Activated CD4-positive, alpha-beta T cell treated with anti-CD3 and anti-CD28 coated beads for 1 hour (primary cell): ENCODE measurements at places on chromosomes 1 and 21.

DNA sequence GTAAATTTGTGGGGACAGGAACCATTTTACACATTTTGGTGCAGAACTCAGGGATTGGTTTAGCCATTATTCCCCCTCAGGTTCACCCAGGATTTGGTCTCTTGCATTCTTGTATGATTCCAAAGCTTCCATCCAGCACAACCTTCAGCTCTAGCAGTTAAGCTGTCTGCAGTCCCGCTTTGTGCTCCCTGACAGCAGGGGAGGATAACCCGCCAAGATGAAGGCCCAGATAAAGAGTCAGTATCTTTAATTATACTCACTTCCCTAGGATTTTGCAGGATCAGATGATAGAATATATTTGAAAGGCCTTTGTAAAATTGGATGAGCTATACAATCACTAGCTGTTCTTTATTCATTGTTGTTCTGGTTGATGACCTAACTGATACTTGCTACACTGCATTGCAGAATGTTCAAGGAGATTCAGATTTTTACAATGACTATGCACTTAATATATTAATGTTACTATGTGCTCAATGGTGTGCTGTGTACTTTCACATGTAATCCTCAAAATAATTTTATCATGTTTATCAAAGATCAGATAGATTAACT lies 49.8 kb downstream of the SLC16A1 start:
- DNase-seq, result no peak

GRCh38 chr1:66510407-66510806 lies 23.5 kb upstream of the SGIP1 start:
- no peak for DNase-seq

- no peak for DNase-seq
Observed at GRCh38 chr1:29354511-29355098, 118.3 kb downstream of the PTPRU start.

GRCh38 chr21:41678016-41678923 lies 88.6 kb downstream of the RIPK4 start:
- no peak for DNase-seq

- no peak for DNase-seq
Observed at GRCh38 chr21:34736116-34736874, 67.5 kb downstream of the CLIC6 start.

DNA sequence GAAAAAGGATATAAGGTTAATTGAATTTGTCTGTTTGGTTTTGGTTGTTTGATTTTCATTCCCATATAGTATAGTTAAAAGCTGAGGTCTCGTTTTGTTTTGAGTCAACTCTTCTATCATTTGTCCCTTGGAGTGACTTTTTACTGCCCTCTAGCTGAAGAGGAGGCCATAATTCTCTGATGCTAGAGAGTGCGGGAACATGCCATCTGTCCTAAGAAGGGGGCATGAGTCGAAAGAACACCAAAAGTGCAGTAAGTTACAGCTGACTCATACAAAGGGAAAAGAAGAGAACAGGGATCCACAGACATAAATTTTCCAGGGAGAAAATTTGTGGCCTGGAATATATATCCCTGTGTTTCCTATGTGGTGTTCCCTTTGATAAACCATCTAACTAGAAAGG lies 4.1 kb downstream of the KRTAP21-3 start:
- DNase-seq, result no peak

GRCh38 chr1:25088946-25089345 lies 143.4 kb downstream of the SYF2 start:
- DNase-seq, result no peak

DNA sequence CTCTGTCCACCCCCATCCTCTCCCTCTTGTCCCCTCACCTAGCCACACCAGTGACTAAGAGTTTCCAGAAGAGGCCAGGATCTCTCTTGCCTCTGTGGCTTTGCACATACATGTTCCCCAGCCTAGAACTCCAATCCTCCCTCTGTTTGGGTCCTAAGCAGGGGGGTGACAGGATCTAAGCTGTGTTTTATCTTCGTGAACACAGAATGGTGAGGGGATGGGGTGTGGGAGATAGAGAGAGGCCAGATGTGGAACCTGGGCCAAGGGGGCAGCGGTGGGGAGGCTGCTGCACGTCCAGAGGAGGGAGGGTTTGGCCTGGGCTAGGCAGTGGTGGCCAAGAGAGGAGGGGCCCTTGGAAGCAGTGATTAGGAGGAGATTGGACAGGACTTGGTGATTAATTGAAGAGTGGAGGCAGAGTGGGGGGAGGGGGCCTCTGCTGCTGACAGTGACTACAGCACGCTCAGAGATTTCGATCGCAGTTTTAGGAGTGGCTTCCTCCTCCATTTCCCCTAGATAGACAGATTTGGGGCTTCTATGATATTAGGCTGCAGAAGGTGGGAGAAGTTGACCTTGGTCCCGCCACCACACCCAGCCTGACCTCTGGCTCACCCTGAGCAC lies 17.1 kb upstream of the ADGRB2 start:
- no peak for DNase-seq

GRCh38 chr1:8702472-8702849 lies 115.0 kb downstream of the RERE start:
- no peak for DNase-seq

DNA sequence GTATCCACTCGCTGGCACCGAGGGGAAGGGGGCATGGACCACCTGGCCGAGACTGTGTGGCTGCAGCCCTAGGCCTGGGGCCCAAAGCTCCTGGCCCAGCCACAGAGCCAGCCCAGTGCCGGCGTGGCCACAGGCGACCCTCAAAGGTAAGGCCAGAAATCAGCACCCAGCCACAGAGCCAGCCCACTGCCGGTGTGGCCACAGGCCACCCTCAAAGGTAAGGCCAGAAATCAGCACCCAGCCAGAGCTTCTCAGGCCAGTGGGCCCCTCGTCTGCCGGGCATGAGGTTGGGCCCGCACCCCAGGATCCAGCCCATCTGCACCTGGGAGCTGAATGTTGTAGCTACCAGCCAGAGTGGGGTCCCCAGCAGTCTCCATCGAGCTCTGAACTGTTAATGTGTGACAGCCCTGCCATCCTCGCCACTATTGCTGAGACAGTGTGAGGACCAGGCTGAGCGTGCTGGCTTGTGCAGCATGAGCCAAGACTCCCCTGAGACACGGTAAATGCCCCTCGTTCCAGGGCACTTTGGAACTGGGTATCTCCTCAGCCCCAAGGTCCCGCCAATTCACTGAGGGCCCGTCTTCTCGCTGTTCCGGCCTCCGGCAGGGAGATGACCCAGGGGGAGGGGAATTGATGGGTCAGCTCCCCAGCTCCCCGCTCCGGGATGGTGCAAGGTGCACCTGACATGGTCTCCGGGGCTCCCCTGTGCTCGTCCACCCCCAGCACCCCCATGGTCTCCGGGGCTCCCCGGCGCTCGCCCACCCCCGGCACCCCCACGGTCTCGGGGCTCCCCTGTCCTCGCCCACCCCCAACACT lies 4.7 kb upstream of the FTCD start:
- peak; percentile 4 for DNase-seq

DNA sequence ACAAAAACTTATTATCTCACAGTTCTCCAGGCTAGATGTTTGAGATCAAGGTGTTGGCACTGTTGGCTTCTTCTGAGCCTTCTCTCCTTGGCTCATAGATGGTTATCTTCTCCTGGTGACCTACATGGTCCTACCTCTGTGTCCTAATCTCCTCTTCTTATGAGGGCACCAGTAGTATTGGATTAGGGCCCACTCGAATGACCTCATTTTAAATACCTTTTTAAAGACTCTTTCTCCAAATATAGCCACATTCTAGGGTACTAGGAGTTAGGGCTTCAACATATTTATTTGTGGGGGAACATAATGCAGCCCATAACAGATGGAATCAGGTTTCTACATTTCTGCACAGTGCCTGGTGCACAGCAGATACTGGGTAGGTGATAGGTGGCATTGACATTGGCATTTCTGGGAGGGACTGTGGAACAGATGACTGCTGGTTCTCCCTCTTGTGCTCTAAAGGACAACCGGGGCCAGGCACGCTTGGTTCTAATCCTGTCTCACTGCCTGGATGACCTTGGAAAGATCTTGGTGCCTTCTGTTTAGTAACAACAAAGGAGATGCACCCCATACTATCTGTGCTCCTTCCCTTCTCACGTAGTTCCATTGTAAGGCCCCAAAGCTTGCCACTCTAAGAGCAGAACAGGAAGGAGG lies 140.3 kb downstream of the PLPP3 start:
- no peak for DNase-seq

- peak; percentile 58 for DNase-seq
Observed at GRCh38 chr1:20696397-20697333, 21.1 kb downstream of the KIF17 start.
